ENCODE measurements at places on chromosomes 16 and 17.
A peak's percentile ranks its signal among the peaks of the same experiment; 100 is the strongest.

GRCh38 chr16:19227643-19228042 lies 57.9 kb upstream of the CLEC19A start:
- no peak for DNase-seq

GRCh38 chr17:54899201-54899600 lies 1.5 kb upstream of the TOM1L1 start:
- no peak for DNase-seq

DNA sequence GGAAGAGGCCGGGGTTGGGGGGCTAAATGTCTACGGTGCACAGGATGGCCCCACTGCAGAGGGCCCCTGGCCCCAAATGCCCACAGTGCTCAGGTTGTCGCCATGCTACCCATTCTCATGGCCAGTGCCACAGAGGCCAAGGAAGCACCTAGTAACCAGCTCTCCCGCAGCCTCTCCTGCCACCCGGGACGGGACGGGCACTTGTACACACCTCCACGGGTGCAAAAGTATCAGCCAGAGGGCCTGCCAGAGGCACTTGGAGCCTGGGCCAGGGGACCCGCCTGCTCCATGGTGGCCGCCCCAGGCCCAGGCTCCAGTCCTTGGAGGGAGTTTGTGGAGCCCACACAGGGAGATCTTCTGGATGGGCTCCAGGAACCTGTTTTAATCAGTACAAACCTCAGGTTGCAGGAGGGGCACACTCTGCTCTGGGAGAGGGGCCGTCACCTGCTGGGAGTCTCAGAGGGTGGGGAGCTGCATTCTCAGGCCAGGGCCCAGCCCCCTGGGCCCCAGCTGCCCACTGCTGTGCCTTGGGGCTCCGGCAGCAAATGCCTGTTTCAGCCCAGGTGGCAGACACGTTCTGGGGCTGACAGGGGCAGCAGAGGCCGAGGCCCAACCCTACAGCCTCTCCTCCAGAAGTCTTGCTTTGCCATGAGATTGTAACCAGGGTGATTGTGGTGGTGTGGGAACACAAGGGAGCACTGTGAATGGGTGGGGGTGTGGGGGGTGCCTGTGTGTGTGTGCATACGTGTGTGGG lies 7.9 kb downstream of the TPSD1 start:
- no peak for DNase-seq

- DNase-seq = peak; percentile 83
These were observed 9.0 kb downstream of the SLC5A10 start for GRCh38 chr17:18960803-18961511.

DNA sequence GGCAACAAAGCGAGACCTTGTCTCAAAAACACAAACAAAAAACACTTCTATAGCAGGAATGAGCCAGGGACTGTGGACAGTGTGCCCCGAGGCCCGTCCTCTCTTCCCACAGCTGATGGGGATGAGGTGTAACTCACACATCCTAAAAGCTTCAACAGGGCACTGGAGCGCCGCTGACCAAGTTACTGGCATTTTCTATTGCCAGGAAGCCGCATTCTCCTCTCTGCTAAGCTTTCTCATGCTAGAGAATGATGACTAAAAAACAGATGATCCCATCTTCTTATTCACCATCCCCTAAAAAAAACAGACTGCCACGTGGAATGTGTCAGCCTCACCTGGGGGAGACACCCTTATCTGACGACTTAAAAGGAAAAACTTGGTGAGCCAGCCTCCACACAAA lies 16.3 kb downstream of the CARHSP1 start:
- no peak for DNase-seq

DNA sequence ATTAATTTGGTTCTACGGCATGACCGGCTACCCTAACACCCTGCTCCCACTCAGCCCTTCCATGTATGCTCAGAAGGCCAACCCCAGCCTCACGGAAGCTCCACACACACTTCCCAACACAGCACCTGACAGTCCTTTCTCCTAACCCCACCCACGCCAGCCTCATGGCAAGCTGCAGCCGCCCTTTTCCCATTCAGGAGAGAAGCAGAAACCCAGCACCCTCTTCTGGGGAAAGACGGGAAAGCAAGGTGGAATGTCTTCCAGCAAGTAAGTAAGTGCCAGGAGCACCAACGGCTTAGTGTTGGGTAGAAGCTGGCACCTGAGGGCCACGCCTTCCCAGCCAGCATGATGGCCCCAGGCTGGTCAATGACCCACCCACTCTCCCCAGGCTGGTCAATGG lies 32.1 kb downstream of the ABR start:
- no peak for DNase-seq

Measured in stimulated activated CD4-positive, alpha-beta T cell treated with anti-CD3 and anti-CD28 coated beads, Interleukin-12 subunit alpha, Interleukin-12 subunit beta, amount 100 ng/mL, for 4 hours (primary cell).